ENCODE measurements at places on chromosomes 2 and 18. TPM values are rescaled to one million over a fixed set of nuclear protein-coding genes. Genes with fewer than 3 reads are reported as not detected.

CTIF gene
- total RNA-seq = 18.9 TPM

CRYGA gene
- total RNA-seq = not detected

NEURL3 gene
- not detected for total RNA-seq

HRH4 gene
- not detected for total RNA-seq

PSMA8 gene
- not detected for total RNA-seq

LRP1B gene
- 0.03 TPM for total RNA-seq

NYAP2 gene
- total RNA-seq = not detected

HOXD3 gene
- not detected for total RNA-seq

GRCh38 chr2:68190991-68191731 is 33.5 kb downstream of the PNO1 start:
- DNase-seq = peak; percentile 76

DNA sequence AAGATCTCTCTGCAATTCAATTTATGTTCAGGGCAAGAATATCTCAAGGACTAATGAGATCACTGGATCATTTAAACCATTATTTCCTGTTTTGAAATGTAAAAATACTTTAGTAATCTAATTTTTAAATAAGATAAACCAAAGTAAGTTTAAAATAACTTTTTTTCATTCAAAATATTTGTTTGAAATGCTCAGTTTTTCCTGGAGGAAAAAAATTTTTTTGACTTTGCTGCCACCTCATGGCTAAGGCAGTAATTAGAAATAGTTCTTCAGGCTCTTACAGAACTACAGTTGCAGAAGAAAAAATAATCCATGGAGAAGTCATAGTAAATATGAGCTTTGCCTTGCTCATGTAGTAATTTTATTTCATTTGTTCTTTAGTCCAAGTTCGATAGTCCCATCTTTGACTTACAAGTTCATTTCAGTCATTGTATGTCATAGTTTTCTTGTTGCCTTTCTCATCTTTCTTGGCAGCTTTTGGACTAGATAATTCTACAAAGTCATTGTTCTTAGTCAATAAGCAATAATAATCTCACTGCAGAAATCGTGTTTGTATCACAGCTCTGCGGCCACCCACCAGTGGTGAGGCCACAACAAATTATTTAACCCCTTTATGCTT is 127.4 kb downstream of the DPP4 start:
- peak; percentile 28 for DNase-seq

DNA sequence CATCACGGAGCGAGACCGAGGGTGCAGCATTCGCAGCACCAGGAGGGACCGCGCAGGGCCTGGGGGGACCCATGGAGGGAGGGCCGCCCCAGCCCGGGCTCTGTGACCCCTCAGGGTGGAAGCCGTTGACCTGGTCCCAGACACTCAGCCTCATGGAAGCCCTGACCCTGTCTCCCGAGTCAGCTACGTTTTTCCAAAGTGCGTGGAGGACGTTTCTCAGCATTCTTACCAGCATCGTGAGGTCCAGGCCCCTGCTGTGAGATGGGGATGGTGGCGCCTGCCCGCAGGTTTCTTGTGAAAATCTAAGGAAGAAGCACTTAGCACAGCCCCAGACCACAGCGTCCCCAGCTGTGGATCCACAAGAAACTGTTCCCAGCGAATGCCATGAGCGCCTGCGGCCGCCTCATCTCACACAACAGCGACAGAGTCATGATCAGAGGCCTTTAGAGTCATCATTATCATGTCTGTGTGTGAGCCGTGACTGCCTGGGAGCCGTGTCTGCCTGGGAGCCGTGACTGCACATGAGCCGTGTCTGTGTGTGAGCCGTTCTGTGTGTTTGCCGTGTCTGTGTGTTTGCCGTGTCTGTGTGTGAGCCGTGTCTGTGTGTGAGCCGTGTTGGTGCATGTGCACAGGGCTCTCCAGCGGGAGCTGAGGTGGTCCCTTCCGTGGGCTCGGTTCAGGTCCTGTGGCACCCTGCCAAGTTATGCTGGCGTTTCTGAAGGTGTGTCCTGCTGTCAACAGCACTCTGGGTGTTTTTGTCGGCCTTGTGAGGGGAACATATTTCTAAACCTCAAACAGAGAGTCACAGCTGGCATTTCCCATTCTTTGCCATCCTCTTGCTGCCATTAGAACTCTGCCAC is 49.2 kb upstream of the KCNG2 start:
- DNase-seq = no peak

- peak; percentile 20 for DNase-seq
These were observed 56.8 kb upstream of the SPAG16 start for GRCh38 chr2:213227458-213227857.

- DNase-seq = no peak
These were observed 14.7 kb downstream of the CAPN13 start for GRCh38 chr2:30792521-30792920.

- DNase-seq = peak; percentile 21
These were observed 67.2 kb upstream of the ACYP2 start for GRCh38 chr2:54048117-54048785.

GRCh38 chr2:105545730-105546627 is 147.1 kb upstream of the FHL2 start:
- peak; percentile 51 for DNase-seq

GRCh38 chr2:143261986-143262385 is 132.8 kb downstream of the ARHGAP15 start:
- no peak for DNase-seq

DNA sequence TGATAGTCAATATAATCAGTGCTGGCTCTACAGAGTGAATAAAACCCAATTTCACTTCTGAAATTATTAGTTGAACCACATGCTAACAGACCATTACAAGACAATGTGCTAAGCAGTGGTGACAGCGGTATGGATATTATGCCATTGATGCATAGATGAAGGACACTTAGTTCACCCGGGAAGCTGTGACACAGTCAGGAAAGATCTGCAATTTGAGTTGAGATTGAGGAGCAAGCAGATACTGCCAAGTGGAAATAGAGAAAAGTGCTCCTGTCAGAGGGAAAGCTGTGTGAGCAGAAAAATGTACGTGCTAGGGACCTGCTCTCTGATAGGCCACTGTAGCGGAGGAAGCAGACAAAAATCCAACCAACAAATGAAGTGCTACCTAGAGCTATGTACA is 529.5 kb upstream of the CDH2 start:
- no peak for DNase-seq

GRCh38 chr18:5419030-5419429 is 123.5 kb upstream of the ZBTB14 start:
- DNase-seq = no peak

GRCh38 chr2:213122725-213123124 is 28.7 kb downstream of the IKZF2 start:
- no peak for DNase-seq

DNA sequence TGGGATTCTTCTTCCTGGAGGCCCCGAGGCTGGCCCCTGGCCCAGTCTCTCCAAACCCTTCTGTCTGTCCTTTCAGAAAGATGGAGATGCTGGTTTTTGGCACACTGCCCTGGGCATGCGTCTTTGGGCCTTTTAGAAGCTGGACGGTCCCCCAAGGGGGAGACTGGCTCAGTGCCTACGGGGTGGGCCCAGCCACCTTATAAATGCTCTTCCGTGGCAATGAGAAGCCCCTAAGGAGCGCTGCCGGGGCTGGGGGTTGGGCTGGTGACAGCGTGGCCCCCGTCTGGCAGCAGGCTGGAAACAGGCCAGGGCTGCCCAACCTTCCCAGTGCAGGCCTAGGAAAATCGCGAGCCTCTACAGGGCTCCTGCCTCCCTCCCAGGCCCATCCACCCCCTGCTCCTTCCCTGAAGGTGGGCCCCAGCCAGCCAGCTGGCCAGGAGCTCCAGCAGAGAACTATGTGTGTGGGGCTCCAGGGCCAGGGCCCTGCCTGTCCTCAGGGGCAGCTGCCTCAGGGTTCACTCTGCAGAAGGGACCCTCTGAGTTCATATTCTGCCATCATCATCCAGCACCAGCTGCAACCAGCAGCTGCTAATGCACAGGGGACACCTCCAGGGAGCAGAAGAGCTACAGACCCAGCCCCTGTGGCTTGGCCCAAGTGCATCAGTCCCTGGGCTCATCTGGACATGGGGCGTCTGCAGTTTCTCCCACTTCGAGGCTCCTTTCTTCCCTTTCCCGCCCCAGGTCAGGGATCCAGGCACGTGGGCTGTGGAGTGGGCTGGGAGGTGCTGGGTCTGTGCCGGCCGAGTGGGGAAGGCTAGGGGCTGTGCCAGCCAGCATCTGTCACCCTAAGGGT is 107.6 kb upstream of the OTOS start:
- DNase-seq = no peak

Data from HT1080 (cell line).